ENCODE measurements at places on chromosomes 11 and 22. TPM values are rescaled to one million over a fixed set of nuclear protein-coding genes. Genes with fewer than 3 reads are reported as not detected.

C11orf42 gene
- not detected for total RNA-seq

RBMXL2 gene
- not detected for total RNA-seq

LRRC32 gene
- 95.5 TPM for total RNA-seq

PKNOX2 gene
- 5.9 TPM for total RNA-seq

ADM gene
- total RNA-seq = 381 TPM

CCDC87 gene
- 0.26 TPM for total RNA-seq

FAM180B gene
- 1.3 TPM for total RNA-seq

SDF2L1 gene
- 50.3 TPM for total RNA-seq

TRIM51 gene
- not detected for total RNA-seq

IRAG1 gene
- total RNA-seq = 4.2 TPM

PRDX5 gene
- 401 TPM for total RNA-seq

THRSP gene
- not detected for total RNA-seq

SRPRA gene
- total RNA-seq = 52.3 TPM

MS4A4A gene
- not detected for total RNA-seq

CLP1 gene
- total RNA-seq = 4.1 TPM

ASPHD2 gene
- total RNA-seq = 0.82 TPM

EMSY gene
- total RNA-seq = 7.1 TPM

VSIG10L2 gene
- not detected for total RNA-seq

TPH1 gene
- total RNA-seq = not detected

PIWIL4 gene
- total RNA-seq = 0.82 TPM

SCARF2 gene
- total RNA-seq = 42.2 TPM

All from pericardium fibroblast (primary cell).